IMR-90 (cell line): ENCODE measurements at places on chromosomes 5 and 9.

GRCh38 chr9:16075696-16076095 lies 522.9 kb downstream of the CCDC171 start:
- DNase-seq = peak; percentile 60

DNA sequence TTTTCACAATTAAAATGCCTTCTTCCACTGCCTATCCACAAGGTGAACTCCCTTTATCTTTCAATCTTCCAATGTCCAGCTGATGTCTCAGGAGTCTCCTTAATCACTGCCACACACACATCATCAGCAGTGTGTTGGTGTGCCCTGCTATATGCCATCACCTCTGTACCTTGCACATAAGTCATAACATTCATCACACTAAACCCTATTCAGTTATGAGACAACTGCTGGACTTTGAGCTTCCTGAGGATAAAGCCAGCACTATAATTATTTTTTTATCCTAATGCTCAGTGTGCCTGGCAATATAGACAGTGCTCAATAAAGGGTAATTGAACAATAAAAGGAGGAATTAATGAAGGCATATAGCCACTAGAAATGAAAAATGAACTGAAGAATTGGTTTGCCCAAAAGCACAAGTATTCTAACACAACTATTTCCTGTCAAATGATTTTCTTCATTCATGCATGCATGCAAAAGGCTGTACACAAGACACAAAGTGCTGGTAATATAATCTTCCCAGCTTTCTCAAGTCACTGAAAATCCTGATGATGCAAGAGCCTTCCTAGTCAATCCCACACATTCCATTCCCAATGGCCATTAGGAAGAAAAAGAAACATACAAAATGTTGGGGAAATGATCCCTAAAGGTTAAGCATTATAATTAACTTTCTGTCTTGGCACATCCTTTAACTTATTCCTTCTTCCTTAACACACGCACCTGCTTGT lies 32.4 kb downstream of the LPAR1 start:
- DNase-seq = peak; percentile 50

GRCh38 chr9:14428781-14429230 lies 114.9 kb upstream of the NFIB start:
- DNase-seq = peak; percentile 69

- no peak for DNase-seq
These were observed 7.9 kb downstream of the ISL1 start for GRCh38 chr5:51391175-51391574.

DNA sequence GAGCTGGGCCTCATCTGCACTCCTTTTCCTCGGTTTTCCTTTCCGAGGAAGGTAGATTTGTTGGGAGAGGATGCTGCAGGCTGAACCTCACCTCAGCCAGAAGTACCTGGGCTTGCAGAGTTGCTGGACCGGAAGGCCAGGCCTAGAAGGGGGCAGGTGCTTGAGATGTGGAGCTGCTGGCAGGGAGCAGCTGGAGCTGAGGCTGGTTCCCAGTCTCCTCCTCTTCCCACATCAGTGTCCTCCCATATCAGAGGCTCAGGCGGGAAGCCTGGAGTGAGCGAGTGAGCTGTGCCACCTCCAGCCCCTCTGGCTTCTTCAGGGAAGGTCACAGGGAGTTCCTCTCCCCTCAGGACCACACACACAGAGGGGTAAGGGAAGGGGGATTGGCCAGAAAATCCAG lies 259.4 kb downstream of the GADD45G start:
- no peak for DNase-seq

DNA sequence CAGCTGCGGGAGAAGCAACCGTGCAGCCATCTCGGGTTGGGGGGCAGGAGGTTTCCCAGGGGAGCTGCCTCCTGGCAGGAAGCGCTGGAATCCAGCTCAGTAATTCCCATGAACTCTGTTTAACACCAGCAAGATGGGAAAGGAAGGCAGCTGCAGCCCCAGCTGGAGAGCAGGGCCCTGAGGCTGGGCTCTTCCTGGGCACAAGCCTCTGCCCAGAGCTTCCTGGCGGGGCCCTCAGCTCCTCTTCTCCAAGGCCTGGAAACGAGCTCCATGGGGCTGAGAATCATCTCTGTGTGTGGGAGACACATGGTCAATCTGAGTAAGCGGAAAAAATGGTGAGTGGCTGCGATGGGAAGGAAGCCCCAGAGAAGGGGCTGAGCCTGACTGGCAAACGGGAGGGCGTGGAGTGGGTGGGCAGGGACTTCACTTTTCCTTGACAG lies 6.3 kb downstream of the MRPL36 start:
- peak; percentile 15 for DNase-seq

GRCh38 chr9:75574569-75574968 lies 315.9 kb upstream of the PCSK5 start:
- DNase-seq = no peak

DNA sequence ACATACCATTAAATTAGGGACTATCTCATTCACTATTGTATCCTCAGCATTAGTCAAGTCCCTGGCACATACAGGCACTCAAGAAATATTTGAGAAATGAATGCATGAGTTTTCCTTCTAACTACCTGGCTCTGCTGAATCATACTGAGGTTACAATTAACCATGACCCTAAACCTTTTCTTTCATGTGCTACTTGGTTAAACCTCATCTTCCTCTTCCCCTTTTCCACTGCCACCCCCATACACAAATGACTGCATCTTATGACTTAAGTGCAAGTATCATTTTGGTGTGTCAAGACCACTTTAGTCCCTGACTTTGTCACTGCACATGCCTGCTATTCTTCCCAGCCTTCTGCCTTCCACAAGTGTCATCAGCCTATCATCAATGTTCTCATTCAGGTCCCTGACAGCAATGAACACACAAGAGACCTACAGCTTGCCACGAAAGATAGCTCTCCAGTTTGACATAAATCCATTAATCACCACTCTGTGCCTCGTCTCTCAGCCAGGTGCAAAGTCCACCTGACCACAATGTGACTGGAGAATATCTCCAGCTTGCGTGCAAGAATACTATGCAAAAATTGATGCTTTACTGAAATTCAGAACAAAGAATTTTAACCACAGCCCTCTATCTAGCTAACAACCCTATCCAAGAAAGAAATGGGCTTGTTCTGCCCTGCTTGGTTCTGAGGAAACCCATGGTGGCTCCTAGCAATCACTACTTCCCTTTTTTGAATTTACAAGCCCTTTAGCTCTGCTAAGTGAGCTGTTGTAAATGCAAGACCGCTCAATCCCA lies 74.5 kb downstream of the MAPKAP1 start:
- DNase-seq = peak; percentile 22

DNA sequence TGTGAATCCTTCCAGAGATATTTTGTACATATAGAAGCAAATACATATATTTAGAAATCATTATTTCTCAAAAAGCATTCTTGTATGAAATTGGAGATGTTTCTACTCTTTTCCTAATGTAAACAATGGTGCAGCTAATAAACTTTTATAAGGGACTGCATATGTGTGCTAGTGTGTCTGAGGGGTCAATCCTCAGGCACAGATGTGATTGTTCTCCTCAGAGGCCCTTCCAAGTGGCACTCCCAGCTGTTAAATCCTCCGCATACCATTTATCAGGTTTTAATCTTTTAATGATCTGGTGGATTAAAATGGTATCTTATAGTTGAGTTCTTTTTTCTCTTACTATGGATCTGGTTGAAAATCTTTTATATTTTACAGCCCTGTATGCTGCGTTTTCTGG lies 5.6 kb upstream of the OMD start:
- DNase-seq = no peak

DNA sequence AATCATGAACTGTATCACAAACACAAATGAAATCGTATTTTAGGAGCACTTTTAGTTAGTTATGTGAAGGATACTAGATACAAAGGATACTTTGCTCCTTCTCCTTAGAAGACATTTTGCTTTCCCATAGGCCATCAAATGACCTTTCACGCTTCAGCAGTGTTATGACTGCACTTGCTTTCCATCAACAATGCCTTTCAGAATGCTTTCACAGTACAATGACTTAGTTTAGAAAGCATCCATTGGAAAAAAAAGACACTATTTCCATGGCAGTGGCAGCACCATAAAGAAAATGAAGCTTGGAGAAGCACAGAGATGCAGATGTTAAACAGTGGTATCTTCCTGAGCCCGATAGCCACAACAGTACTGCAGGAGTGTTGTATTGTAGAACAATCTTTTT lies 203.9 kb downstream of the PCSK1 start:
- no peak for DNase-seq

DNA sequence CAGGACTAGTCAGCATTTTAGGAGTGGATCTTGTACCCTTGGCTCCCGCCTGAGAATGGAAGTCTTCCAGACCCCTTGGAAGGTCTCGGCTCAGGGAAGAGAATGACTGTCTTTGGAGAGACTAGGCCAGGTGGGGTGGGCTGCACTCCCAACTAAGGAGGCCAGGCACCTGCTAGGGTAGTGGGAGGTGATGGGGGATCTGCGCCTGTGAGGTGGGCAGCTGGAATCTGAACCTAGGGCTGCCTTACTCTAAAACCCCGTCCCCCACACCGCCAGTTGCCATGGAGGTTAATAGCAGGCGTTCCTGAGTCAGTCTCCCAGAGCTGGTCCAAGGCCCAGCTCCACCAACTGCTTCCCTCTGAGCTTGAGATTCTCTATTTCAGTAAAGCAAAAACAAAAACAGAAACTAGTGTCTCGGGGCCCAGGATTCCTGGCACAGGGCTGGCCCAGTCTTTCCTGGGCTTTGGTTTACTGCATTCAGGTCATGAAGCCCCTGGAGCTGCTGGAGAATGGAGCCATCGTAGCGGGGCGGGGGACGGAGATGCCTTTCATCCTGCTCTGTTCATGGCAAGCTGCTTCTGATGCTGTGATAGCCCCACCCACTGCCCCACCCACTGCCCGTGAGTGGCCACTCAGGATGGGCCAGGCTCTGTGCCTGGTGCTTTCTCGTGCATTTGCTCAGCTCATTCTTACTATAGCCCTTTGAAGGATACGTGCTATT lies 57.5 kb downstream of the DAB2IP start:
- no peak for DNase-seq

DNA sequence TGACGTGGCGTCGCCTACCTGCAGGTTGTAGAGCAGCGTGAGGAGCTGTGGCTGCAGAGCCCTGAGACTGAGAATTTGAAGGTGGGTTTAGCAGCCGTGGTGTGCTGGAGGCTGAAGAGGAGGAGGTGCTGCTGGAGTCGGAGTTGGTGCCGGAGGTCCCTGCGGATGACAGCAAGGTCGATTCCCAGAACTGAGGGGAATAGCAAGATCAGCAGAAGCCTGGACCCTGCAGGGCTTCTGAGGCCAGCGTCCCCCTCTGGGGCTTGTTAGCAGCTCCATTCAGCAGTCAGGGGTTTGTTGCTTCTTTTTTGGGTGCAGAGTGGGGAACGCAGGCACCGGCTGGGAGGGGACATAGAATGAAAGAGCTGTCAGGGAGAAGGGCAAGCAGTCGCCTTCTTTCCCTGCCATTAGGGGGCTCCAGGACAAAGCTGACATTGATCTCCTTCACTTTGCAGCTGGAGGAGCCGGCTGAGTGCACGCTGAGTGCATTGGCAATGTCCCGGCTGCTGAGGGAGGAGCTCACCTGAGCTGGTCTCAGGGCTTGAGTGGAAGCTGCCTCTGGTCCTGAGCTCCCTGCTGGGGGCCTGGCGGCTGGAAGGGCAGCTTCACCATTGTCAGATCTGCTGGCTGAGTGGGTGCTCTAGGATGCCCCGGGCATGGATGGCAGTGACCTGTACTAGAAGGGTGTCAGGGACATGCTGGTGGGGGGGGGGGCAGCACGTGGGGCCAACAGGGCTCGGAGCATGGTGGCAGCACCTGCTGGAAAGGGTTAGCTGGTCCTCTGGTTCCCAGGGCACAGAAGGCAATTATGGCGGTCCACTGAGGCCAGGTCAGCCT lies 20.8 kb downstream of the OBP2B start:
- DNase-seq = no peak

GRCh38 chr9:124660341-124660801 lies 110.7 kb downstream of the NR6A1 start:
- DNase-seq = peak; percentile 61

GRCh38 chr5:96128204-96128864 lies 166.7 kb upstream of the ELL2 start:
- no peak for DNase-seq

GRCh38 chr5:39717176-39717897 lies 292.6 kb upstream of the DAB2 start:
- peak; percentile 58 for DNase-seq

DNA sequence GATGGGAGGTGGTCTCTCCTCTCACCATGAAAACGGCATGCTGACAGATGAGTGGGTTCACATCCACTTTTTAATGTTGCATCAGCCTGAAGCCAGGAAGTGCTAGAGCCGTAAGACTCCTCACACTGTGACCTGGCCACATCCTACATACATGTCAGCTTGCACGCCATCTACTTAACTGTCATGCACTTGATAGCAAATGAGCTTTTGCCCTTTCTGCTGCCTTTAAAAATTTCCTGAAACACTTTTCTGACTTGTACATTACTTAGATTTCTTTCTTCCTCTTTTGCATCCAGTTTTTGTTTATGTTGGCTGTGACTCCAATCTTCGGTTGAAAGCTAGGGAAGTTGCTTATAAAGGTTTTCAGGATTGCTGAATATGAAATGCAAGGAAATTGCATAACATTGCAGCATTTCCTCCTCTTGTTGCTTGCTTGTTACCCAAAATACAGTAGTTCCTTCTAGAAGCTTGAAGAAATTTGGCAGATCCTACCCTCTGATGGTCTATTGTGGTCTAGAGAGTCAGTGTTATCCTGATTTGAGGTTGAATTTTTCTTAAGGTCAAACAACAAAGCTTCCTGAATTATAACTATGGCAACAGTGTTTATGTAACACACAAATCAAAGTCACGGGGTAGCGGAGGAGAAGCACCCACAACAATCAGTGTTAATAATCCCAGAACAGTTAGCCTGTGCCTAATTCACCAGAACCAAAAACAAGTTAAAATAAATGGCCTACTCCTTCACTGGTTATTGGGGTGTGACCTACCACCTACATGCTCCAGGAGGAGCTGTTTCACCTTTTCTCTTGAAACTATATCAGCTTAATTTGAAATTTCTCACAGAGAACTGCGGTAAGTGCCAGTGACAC lies 232.5 kb downstream of the ARHGAP26 start:
- DNase-seq = peak; percentile 86

DNA sequence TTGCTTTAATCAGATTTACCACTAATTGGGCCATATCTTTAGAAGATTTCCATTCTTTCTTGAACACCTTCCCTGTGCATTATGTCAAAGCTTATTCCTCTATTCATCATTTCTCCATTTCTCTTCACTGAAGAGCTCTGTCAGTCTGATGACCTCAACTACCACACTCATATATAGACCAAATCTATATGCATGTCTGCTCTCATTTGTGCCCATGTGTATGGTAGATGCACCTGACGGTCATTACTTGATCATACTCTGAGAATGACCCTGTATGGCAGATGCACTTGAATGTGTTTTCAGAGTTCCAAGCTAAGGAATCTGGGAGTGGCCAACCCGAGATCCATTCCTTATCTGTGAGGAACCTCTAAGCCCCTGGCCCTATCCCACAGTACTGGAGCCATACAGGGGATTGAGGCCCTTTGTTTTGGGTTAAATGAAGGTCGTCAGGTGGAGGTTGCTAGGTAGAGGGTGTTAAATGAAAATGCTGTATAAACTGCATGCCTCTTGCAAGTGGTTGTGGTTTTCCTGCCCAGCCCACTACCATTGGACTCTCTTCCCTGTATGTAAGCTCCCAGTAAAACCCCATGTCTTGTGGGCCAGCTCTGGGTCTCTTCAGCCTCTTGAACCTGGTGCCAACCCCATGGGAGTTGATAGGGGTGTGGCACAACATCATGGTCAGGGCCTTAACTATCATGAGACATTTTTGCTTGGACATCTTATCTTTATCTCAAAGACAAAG lies 229.5 kb downstream of the KIAA0825 start:
- no peak for DNase-seq

- peak; percentile 21 for DNase-seq
These were observed 380.8 kb downstream of the EBF1 start for GRCh38 chr5:158718738-158719505.
